ENCODE measurements at places on chromosomes 7 and 10.

DNA sequence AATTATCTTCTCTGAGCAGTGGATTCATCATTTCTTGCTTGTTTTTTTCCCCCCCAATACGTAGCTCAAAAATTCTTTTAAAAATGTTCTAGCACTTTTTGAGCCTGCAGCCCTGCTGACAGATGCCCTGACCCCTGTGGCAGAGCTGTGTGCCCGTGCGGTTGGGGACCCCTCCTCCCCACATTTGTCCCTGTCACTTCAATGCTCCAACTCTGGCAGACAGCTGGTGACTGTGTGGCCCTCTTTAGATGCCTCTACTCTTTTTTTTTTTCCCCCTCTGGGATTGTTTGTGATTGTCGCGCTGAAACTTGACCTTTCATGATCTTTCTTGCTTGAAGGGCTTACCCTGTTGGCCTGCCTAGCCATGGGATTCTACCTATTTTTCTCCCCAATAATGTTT lies 214.1 kb downstream of the TMEM178B start:
- no peak for DNase-seq

DNA sequence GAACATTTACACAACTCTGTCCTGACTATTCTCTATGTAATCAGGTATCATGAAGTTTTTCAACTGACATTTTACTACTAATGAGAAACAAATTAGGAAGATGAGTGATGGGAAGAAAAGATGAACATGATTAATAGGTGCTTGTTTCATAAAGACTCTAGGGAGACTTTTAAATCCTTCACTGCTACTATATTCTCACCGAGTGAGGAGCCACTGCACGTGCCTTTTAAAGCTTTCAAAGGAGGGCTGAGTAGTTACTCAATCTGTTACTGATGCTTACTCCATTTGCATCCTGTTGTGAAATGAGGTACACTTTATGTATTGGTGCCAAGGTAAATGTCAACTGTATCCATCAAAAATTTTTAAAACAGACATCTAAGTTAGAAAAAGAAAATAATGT lies 1.3 kb upstream of the COMMD3 start:
- DNase-seq = no peak

DNA sequence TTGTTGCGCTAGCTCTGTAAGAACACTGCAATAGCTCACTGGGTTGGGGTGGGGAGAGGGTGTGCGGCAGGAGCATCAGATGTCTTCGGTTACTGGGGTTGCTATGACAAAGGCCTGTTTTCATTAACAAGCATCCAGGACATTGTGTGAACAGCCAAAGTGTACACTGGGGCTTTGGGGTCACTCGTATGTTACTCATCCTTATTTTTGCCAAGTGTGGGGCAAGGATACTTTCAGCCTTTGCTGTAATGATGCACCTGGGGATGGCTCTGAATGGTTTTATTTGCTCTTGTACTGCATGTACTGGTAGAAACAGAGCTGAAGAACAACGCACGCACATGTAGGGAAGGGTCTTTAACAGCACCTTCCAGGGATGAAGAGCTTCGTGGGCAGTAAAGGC lies 73.0 kb upstream of the AFAP1L2 start:
- DNase-seq = no peak

DNA sequence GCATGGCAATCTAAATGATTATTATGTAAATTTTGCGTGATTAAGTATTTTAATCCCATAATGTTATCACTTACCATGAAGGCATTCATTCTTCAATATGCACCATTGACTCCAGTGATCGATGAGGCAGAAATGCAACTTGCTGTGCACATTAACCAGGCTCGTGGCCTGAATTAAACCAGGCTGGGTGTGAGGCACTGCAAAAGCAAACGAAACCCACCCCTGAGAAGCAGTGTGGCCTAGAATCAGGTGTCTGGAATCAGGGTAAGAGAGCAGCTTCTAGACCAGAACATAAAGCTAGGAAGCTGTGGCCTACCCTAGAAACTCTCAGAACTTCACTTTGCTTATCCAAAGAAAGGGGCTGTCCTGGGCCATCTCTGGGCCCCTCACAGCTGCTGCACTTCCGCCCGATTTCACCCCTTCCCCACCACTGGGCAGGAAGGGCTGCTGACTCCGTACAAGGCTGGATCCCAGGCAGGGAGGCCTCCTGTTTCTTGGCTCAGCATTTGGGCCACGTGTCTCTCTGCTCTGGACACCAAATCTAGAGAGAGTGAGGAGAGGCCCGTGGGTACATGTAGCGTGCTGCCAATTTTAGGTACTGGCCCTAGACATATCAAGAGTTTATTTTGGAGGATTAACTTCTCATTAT lies 4.4 kb downstream of the PTPRE start:
- DNase-seq = no peak

DNA sequence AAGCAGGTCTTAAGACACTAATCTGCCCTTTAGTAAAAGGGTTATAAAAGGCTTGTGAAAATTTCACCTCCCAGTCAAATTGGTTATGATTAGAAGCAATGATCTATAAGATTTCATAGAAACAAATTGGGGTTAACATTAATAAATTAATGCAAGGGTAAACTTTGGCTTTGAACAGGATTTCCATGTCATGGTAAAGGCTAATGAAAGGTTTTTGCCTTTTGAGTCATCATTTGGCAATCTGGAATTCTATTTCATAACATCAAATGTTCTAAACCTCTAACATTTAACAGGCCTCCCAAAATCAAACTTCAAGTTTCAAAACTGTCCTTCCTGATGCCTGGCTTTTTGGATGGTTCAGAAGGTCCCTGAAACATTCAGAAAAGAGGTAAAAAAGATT lies 62.4 kb downstream of the COA1 start:
- no peak for DNase-seq

- DNase-seq = no peak
Observed at GRCh38 chr7:98240961-98241673, 10.9 kb downstream of the TECPR1 start.
